ENCODE measurements at places on chromosomes 7 and 10. TPM values are rescaled to one million over a fixed set of nuclear protein-coding genes. Genes with fewer than 3 reads are reported as not detected.

DNA sequence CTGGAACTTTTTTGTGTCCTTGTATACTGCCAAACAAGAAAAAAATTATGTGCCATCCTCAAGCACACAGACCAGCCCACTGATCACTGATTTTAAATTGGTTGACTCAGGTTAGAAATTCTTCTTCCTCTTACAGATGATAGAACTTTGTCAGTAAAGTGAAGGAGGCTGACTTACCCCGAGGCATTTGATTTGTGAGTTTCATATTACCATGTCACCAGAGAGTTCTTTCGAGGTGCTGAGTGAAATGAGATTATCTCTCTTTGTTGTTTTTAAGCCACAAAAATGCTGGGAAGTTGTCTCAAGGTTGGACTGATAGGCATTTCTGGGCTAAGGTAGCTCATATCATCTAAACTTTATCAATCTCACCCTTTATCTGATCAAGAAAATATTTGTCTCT lies 78.8 kb upstream of the FAM180A start:
- H3K4me1 ChIP-seq: peaks cover 17% of the 10 kb centered on the region
- H3K4me3 ChIP-seq: no peak overlapping the region
- no peaks in the 10 kb centered on the region for H3K36me3 ChIP-seq
- no peaks in the 10 kb centered on the region for H3K27me3 ChIP-seq

Gene IQCE
- 4.2 TPM for total RNA-seq

- peak overlapping the region; percentile 70 for H3K27ac ChIP-seq
- DNase-seq: no peak
- peaks cover 4% of the 10 kb centered on the region for H3K36me3 ChIP-seq
- peaks cover 17% of the 10 kb centered on the region for H3K4me1 ChIP-seq
These were observed 962 bp downstream of the ZKSCAN1 start for GRCh38 chr7:100016215-100016901.

GRCh38 chr7:143216151-143216550 lies 5.7 kb upstream of the TAS2R40 start:
- no peak overlapping the region for H3K4me3 ChIP-seq
- DNase-seq: no peak
- no peaks in the 10 kb centered on the region for H3K36me3 ChIP-seq
- H3K4me1 ChIP-seq: no peaks in the 10 kb centered on the region
- H3K27me3 ChIP-seq: no peaks in the 10 kb centered on the region
- H3K27ac ChIP-seq: no peak overlapping the region

DNA sequence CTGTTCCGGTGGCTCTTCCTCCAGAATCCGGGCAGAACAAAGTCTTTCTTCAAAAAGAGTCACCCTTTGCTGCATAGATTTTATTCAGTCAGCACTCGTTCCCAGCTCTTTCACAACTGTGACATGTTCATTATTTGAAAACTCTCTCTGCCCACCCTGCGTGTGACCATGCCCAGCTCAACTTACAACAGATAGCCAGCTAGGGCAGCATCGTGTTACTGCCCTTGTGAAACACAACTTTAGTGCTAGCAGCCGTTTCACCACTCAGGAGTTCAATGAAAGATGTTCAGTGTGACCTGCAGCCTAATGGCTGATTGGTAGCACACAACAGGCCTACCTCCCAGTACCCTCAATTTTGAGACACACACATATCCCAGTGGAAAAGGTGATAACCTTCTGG lies 57.9 kb downstream of the ZNF438 start:
- H3K4me1 ChIP-seq: no peaks in the 10 kb centered on the region
- H3K27me3 ChIP-seq: no peaks in the 10 kb centered on the region
- H3K36me3 ChIP-seq: no peaks in the 10 kb centered on the region
- no peak overlapping the region for H3K27ac ChIP-seq
- DNase-seq: no peak

Gene PRLHR
- total RNA-seq: 0.05 TPM

Gene EPHB6
- total RNA-seq: 75.6 TPM

DNA sequence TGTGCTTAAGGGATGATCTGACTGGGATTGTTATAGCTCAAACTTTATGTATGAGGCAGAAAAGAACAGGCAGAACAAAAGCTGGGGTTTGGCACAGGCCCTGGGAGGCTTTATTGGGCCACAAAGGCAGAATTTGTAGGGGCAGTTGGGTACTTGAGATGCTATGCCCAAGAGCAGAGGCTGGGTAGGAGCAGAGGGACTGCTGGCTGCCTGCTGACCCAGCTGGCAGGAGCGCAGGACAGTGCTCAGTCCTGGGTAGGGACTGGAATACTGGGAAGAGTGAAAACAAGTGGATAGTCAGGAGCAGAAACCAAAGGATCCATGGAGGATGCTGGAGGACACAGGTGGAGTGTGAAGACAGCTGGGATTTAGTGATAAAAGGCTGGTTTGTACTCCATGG lies 75.7 kb downstream of the CCDC3 start:
- H3K27ac ChIP-seq: no peak overlapping the region
- no peaks in the 10 kb centered on the region for H3K36me3 ChIP-seq
- DNase-seq: no peak
- H3K4me1 ChIP-seq: no peaks in the 10 kb centered on the region

DNA sequence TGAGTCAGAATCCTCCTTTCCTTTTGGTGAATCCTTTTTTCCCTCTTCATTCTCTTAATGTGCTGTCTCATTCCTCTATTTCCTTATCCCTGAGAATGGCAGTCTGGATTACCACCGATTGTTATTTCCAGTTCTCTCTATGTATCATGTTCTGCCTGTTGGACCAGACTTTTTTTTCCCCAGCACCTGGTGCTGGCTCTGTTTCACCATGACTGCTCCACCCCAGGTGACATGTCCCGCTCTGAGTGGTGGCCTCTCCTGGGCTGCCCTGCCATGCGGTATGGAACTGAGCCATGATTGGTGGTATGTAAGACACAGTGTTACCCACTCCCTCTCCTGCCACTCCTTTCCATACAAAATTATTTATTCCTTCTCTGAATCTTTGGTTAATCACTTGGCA lies 399.9 kb downstream of the GATA3 start:
- no peak overlapping the region for H3K27ac ChIP-seq
- no peak for DNase-seq
- no peaks in the 10 kb centered on the region for H3K27me3 ChIP-seq
- no peak overlapping the region for H3K4me3 ChIP-seq
- H3K4me1 ChIP-seq: peaks cover 9% of the 10 kb centered on the region
- H3K36me3 ChIP-seq: no peaks in the 10 kb centered on the region

Gene HKDC1
- 15.3 TPM for total RNA-seq

Gene SOSTDC1
- total RNA-seq: 2.0 TPM

Gene MMD2
- total RNA-seq: not detected

Gene GNAT3
- 0.19 TPM for total RNA-seq

GRCh38 chr10:132511121-132512051 lies 26.2 kb upstream of the INPP5A start:
- H3K36me3 ChIP-seq: no peaks in the 10 kb centered on the region
- H3K27me3 ChIP-seq: no peaks in the 10 kb centered on the region
- no peak for DNase-seq
- peaks cover 18% of the 10 kb centered on the region for H3K4me1 ChIP-seq
- no peak overlapping the region for H3K4me3 ChIP-seq

DNA sequence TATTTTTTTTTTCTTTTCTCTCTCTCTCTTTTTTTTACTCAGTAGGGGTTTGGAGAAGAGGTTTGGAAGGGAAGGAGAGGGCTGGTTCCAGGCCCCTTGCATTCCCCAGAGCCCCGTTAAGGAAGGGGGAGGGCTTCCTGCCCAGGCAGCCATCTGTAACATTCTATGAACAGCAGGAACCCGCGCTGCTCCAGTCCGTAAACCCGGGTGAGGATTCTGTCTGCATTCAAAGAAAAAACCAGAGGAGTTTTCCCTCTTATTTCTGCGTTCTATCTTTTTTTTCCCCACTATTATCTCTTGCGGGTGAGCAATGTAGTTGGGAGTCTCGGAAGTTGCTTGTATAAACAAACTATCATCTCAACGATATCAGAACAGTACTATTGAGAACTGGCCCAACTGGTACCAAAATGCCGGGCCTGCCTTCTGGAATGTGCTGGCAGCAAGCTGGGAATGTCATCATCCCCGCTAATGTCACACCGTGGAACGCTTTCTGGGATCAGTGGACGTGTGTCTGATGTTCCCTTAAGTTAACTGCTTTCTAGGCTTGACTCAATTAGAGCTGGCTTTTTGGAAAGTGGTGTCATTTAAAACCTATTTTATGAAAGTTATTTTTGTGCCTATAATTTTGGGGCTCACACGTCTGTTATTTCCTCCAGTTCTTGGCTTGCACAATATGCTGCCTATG lies 153.1 kb upstream of the MEOX2 start:
- H3K4me1 ChIP-seq: no peaks in the 10 kb centered on the region
- DNase-seq: no peak
- no peak overlapping the region for H3K27ac ChIP-seq
- H3K36me3 ChIP-seq: no peaks in the 10 kb centered on the region

GRCh38 chr7:105664816-105665525 lies 83.7 kb upstream of the EFCAB10 start:
- no peak overlapping the region for H3K4me3 ChIP-seq
- no peak for DNase-seq
- peaks cover 4% of the 10 kb centered on the region for H3K4me1 ChIP-seq
- H3K36me3 ChIP-seq: peaks cover 53% of the 10 kb centered on the region
- no peak overlapping the region for H3K27ac ChIP-seq
- no peaks in the 10 kb centered on the region for H3K27me3 ChIP-seq

GRCh38 chr10:118255355-118255754 lies 86.8 kb downstream of the FAM204A start:
- no peak for DNase-seq
- H3K36me3 ChIP-seq: no peaks in the 10 kb centered on the region
- no peaks in the 10 kb centered on the region for H3K4me1 ChIP-seq
- H3K27me3 ChIP-seq: peaks cover 13% of the 10 kb centered on the region

Gene ANKRD1
- 2.0 TPM for total RNA-seq

Gene EBLN1
- not detected for total RNA-seq

Gene ACSL5
- 13.0 TPM for total RNA-seq

DNA sequence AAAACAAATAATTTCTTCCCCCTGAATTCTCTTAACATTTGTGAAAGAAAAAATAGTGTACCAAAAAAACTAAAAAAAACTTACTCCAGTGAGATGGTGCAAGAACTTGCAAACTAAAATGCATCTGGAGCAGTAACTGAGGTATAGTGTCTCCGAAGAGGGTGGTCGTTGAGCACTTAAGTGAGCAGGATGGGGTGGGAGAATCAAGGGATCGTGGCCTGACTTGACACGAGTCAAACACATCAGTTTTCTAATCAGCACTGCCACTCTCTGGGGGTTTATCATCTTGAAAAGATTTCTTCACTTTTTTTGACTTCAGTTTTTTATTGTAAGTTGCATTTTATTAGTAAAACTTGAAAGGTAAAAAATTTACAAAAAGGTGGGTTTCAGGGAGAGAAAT lies 2.5 kb downstream of the ZNF273 start:
- peaks cover 4% of the 10 kb centered on the region for H3K4me1 ChIP-seq
- H3K27ac ChIP-seq: no peak overlapping the region
- DNase-seq: no peak

DNA sequence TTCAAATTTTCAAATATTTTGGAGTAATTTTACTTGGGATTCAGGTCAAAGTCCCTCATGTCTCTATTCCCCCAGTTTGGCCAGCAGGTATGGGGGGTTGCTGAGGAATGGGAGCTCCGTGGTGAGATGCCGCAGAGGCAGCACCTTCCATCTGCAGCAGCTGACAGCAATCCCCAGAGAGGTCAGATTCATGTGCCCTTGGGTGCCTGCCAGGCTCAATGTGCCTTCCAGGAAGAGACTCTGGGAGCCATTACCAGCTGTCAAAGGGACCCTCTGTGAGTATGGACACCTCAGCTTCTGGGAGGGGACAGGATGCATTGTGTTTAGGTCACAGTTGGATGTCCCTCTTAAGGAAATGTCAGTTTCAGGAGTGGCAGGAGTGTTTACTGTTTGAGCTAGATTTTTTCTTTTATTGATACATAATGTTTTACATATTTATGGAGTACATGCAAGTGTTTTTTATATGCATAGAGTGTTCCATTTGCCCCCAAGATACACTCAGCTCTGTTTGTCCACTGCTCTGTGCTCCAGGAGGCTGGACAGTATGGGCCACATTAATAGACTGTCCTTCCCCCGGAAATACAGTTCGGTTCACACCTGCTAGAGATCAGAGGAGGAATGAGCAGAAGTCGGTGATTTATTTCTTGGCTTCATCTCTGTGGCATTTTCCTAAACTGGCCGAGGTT lies 75.3 kb upstream of the GRB10 start:
- no peaks in the 10 kb centered on the region for H3K4me1 ChIP-seq
- H3K27ac ChIP-seq: no peak overlapping the region

DNA sequence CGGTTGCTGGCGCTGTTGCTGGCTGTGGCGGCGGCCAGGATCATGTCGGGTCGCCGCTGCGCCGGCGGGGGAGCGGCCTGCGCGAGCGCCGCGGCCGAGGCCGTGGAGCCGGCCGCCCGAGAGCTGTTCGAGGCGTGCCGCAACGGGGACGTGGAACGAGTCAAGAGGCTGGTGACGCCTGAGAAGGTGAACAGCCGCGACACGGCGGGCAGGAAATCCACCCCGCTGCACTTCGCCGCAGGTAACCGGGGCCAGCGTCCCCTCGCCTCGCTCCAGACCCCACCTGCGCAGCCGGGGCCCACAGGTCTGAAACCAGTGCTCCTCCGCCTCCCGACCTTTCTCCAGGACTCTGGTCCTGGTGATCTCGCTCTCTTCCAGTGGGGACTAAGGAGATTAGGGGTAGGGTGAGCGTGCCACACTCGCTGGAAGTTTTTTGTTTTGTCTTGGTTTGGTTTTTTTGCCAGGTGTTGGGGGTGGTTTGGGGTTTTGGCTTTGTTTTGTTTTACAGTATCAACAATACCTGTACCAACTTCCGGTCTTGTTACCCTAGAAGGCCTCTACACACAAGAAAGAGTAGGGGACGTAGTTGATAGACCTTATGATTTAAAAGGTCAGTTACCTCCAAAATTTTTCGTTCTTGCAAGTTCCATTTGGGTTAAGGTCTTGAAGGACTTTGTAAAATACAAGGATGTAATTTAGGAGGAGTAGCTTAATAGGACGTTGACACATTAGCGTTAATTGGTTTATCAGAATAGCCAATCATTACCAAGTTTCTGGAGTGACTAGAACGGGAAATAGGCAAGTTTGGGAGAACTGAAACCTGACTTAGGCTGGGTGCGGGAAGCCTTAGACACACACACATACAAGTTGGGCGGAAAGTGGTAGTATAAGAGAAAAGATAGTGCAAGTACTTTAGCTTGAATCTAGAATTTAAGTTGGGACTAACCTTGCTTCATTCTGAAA lies 704 bp downstream of the TNKS2 start:
- H3K36me3 ChIP-seq: peaks cover 5% of the 10 kb centered on the region
- peak overlapping the region; percentile 89 for H3K27ac ChIP-seq
- H3K4me1 ChIP-seq: peaks cover 19% of the 10 kb centered on the region
- H3K4me3 ChIP-seq: peak overlapping the region; percentile 99
- H3K27me3 ChIP-seq: no peaks in the 10 kb centered on the region
